Mucosa of descending colon (tissue), 3 donors: ENCODE measurements at places on chromosomes 16 and 17. TPM values are rescaled to one million over a fixed set of nuclear protein-coding genes. Genes with fewer than 3 reads are reported as not detected.

PPP1R9B gene
- 33.1 TPM for total RNA-seq

HSPB9 gene
- total RNA-seq: 0.28 TPM

CIBAR2 gene
- total RNA-seq: not detected

CCDC102A gene
- 16.2 TPM for total RNA-seq

CACNA1H gene
- total RNA-seq: 160 TPM

DNAI2 gene
- not detected for total RNA-seq

PPM1D gene
- 16.0 TPM for total RNA-seq

DNA sequence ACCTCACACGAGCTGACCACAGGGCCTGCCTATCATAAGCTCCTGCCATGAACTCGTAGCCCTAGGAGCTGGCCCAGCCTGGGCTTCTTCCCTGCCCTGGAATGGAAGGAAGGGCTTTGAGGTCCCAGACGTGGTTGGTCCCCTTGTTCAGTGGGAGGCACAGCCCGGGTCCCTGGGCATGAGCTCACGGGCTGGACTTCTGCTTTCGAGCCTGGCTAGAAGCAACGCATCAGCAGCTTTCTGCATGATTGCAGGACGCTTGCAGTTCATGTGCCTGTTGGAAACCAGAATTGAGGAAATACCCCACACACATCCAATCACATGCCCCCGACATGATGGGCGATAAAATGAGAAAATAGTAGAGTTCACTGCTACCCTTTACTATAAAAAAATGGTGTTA is 293.3 kb downstream of the MAF start:
- DNase-seq: peak; percentile 58

DNA sequence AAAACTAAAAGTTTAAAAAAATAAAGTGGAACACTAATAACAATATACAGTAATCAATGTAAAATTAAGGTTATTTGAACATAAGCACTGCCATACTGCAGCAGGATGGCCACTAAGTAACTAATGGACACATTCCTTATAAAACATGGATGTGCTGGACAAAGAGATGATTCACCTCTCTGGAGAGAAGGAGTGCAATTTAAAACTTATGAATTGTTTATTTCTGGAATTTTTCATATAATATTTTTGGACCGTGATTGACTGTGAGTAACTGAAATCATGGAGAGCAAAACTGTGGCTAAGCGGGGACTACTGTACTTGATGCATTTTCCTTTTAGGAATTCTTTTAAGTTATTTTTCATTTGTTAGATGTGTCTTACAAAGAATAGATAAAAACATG is 21.8 kb downstream of the CBFB start:
- no peak for DNase-seq

DNA sequence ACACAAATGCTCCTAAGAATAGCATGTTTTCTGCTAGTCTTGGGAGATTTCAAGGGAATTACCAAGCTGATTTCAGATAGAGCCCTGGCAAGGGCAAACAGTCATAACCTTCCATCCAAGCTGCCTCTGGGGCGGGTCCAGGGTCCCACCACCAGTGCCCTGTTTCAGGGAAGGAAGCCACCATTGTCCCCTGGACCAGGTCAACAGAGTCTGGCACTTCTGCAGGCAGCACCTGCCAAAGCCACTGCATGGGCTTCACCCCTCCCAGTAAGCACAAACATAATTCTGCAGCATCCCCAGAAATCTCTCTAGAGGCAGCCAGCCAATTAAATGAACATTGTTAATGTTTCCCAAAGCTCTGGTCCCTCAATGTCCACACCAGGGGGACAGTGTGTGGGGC is 143.0 kb downstream of the SALL1 start:
- DNase-seq: no peak

- no peak for DNase-seq
Measured at GRCh38 chr17:1641065-1641403, 4.5 kb downstream of the SCARF1 start.

DNA sequence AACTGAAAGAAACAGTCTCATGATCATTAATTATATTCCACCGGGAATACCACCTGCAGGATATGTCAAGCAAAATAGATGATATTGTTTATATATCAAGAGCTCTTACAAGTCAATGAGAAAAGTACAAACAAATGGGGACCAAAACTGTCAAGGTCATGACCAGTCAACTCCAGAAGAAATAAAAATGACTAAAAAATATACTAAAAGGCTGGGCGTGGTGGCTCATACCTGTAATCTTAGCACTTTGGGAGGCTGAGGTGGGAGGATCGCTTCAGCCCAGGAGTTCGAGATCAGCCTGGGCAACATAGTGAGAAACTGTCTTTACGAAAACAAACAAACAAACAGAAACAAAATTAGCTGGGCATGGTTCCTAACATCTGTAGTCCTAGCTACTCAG is 49.8 kb upstream of the SCNN1B start:
- no peak for DNase-seq
